Activated CD8-positive, alpha-beta memory T cell treated with anti-CD3 and anti-CD28 coated beads for 4 hours (primary cell): ENCODE measurements at places on chromosomes 12 and 14.

GRCh38 chr12:127024791-127025190, 1242.2 kb upstream of the TMEM132C start:
- DNase-seq: no peak

DNA sequence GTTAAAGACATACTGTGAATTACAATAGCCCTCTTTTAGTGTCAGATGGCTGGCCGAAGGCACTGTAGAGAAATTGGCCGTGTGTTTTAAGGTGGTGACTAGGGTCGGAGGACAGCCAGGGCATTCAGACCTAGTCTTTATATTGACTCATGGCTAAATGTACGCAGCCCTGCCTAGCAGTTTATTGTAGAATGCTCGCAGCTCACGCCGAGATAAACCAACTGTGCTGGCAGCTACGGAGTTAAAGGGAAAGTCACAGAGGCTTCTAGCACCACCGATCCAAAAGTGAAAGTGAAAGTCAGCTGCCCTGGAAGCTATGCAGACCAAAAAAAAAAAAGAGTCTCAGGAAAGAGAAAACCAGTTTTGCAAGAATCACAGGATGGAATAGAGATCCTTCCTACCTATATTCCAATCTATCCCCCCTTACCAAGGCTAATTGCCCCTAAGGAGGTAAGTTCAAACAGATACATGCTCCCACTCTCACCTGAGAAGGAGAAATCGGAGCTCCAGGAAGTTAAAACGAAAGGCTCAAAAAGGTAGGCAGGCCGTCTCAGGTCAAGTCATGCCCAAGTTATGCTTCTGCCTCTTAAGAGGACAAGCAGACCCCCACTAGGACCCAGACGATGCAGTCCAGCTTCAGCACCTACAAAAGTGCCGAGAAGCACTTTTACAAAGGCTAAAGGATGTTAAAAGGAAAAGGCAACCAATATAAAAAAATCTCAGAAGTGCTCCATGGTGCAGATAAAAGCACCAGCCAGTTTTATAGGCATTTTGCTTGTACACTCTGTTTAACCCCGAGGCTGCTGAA, 24.8 kb downstream of the KLRK1 start:
- peak; percentile 54 for DNase-seq

DNA sequence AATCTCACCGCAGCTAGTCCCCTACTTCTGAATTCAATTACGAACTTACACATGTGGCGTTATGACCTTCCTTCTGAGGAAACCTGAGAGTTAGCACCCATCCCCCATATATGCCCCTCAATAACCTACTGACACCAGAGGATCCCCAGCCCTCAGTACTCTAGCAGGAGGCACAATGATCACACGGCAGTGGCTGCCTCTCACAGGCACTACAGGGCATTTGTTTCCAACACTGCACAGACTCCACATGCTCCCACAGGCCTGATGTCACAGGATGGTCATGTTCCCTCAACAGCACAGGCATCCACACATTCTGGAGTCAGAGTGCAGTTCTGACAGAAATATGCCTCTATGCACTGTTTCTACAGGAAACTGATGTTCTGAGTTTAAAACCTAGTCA, 17.4 kb downstream of the PPP1CC start:
- DNase-seq: no peak

- DNase-seq: no peak
Observed at GRCh38 chr12:46227616-46228015, 41.2 kb downstream of the SLC38A1 start.

DNA sequence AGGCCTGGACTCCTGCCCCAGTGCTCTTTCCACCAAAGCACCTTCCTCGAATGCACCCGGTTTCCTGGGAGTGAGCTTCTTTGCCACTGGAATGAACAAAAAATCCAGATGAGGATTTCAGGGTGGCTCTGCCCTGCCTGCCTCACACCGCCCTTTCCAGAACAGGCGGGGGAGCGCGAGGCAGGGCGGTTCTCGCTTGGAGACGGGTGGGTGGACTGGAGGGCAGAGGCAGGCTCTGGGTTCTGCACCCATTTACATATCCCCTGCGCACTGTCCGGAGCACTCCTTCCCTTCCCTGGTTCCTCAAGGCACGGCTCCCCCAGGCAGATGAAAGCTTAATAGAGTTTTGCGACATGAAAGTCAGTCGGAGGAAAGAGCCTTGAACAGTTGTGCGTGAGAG, 69.7 kb upstream of the DLK1 start:
- no peak for DNase-seq

DNA sequence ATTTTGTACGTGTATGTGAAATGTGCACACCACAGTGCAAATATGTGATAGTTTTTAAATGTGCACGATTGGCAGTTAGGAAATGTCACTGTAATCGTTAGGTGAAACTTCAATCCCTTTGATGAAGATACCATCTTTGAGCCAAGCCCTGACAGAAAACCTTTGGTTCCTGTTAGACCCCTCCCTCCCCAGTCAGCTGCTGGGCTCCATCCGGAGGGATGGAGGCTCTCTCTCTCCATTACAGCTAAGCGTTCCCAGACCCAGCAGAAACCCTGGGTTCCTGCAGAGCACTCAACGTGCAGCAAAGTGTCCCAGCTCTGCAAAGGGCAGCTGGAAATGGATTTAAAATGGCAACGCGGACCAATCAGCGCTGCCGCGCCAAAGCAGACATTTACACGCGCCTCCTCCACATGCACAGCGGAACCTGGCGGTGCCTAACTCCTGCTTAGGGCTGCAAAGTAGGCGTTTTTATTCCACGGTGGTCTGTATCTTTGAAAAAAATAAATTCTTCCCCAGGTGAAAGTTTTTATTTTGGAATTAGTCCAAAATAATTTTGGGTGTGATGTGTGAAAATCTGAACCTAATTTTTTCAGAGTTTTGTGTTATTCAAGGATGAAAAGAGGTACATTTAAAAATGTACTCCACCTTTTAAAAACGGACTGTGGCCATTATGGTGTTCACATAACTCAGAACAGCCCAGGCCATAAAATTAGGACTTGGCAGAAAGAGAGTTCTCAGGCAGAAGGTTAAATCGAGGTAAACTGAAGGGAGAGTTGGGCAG, 1.4 kb upstream of the HMGA2 start:
- DNase-seq: no peak

DNA sequence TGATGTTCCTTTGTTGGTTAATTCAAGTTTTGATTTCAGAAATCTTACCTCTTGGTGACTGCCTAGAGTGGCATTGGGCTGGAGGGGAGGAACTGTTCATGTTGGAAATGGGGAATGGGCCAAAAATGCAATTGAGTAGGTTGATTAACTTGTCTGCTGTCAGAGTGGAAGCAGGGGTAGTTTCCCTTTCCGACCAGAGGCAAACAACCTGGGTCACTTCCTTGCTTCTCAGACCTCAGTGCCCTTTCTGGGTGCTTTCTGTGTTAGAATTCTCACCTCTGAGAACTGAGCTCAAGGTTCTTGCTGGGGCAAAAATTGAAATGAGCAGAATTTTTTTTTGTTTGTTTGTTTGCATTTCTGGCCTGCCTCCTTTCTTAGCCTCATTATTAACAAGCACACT, 2.3 kb upstream of the M6PR start:
- DNase-seq: no peak

GRCh38 chr14:22884738-22885523, 1.9 kb downstream of the REM2 start:
- DNase-seq: no peak

- no peak for DNase-seq
Observed at GRCh38 chr14:51856792-51857296, 3.6 kb upstream of the GNG2 start.

DNA sequence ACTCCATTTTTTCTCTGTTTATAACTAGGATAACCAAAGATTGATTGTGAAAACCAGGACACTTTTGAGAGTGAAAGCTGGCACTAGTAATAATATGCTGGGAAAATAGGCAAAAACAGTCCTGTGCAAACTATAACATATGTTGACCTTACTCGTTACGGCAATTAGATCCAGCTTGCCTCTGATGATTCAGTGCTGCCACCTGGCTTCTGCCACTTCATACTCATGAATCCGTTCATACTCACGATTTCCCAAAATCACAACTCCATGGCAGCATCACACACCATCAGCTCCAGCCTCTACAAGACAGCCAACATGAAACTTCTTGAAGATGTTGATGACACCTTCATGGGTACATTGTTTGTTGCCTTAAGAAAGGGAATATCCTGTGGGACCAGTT, 49.1 kb upstream of the CAND1 start:
- DNase-seq: no peak

- DNase-seq: no peak
Observed at GRCh38 chr12:94498698-94499097, 39.0 kb upstream of the CEP83 start.

GRCh38 chr14:80316441-80316840, 105.1 kb upstream of the DIO2 start:
- DNase-seq: no peak

- no peak for DNase-seq
Observed at GRCh38 chr12:15563663-15564062, 225.5 kb downstream of the EPS8 start.

DNA sequence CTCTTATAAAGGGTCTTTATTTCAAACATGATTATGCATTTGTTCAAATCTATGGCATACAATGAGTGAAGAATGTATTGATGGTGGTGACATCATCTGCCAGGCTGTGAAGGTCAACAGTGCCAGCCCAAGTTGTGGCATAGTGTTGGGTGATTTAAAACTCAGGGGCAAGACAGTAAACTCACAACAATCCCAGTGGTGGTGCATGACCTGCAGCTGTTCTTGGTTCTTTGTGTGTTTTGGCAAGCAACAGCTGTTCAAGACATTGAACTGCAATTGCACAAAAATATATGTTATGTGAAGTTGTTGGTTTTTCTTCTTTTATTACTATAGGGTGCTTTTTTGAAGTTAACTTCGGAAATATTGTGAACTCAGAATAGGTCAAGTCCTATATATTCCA, 851.6 kb downstream of the NRXN3 start:
- no peak for DNase-seq

- DNase-seq: no peak
Observed at GRCh38 chr12:104670439-104671408, 214.0 kb downstream of the CHST11 start.

DNA sequence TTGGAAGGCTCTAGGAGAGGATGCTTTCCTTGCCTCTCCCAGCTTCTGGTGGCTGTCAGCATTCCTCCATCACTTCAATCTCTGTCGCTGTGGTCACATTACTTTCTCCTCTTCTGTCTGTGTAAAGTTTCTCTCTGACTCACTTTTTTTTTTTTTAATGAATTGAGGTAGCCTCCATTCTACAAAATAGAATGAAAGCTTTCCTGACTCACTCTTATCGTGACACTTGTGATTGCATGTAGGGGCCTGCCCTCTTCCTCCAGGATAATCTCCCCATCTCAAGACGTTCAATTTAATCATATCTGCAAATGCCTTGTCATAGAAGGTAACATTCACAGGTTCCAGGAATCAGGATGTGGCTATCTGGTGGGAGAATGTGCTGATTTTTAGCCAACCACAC, 153.5 kb upstream of the HMGA2 start:
- DNase-seq: no peak

GRCh38 chr12:109557805-109558204, 15.5 kb downstream of the MMAB start:
- DNase-seq: no peak

DNA sequence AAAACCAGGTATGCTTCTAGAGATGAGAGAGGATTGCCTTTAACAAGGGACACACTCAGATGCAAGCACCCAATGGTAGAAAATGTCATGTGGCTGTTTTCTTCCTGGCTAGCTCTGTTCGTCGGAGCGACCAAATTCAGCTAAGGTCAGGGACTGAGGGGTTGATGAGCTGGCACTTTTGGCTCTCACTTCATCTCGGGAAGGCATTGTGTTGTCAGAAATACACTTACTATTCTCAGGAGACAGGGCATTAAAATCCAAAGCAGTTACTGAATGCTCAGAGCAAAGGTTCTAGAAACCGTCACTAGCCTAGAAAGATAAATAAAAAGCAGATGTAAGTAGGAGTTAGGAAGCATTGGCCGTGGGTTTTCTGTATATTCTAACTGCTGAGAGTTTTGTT, 275.7 kb upstream of the SSTR1 start:
- DNase-seq: no peak

GRCh38 chr12:104930388-104931326, 27.4 kb downstream of the SLC41A2 start:
- no peak for DNase-seq

- no peak for DNase-seq
Observed at GRCh38 chr12:46364777-46365580, 7.6 kb downstream of the SLC38A2 start.

DNA sequence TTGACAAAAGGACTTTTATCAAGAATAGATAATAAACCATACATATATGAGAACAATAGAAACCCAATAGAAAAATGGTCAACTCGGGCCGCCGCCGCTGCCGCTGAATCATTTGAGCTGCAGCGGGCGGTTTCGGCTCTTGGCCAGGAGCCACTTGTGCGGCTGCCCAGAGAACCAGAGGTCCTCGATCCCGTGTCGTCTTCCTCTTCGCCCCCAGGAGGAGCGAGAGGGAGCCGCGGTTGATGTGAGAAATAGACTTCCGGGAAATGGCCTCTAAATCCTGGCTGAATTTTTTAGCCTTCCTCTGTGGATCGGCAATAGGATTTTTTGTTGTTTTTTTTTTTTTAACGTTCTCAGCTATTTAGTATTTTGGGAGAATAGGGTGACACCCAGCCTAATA, 44.8 kb downstream of the CPSF6 start:
- no peak for DNase-seq

DNA sequence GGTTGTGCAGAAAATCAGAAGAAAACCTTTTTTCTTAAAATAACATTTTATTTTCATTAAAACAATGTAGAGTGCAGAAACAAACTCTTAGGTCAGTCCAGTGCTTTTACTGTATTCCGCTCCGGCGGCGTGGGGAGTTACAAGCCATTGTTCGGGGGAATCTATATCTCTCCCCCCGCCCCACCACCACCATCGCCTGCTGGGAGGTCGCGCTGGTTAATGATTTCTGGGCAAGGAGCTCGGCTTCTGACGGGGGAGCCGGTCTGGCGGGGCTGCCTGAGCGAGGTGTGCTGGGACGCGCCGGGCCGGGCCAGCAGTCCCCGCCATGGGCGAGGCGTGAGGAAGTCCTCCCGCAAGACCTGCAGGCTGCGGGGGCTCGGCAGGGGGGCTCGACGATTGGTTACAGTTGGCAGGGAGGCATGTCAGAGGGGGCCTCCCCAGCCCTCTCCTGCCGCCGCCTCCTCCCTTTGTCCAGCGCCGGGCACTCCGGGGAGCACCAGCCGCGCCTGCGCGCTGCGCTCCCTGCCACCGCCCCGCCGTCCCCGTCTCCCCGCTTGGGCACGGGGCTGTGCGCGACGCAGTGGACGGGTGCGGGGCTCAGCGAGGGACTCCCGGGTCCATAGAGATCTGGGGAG, 1.0 kb upstream of the DUSP6 start:
- no peak for DNase-seq
